ENCODE measurements at places on chromosomes 5 and 9.

- peak; percentile 8 for DNase-seq
These were observed 503.4 kb downstream of the PDE4D start for GRCh38 chr5:59390074-59390659.

- DNase-seq = no peak
These were observed 1.5 kb upstream of the GPR21 start for GRCh38 chr9:123031963-123032362.

DNA sequence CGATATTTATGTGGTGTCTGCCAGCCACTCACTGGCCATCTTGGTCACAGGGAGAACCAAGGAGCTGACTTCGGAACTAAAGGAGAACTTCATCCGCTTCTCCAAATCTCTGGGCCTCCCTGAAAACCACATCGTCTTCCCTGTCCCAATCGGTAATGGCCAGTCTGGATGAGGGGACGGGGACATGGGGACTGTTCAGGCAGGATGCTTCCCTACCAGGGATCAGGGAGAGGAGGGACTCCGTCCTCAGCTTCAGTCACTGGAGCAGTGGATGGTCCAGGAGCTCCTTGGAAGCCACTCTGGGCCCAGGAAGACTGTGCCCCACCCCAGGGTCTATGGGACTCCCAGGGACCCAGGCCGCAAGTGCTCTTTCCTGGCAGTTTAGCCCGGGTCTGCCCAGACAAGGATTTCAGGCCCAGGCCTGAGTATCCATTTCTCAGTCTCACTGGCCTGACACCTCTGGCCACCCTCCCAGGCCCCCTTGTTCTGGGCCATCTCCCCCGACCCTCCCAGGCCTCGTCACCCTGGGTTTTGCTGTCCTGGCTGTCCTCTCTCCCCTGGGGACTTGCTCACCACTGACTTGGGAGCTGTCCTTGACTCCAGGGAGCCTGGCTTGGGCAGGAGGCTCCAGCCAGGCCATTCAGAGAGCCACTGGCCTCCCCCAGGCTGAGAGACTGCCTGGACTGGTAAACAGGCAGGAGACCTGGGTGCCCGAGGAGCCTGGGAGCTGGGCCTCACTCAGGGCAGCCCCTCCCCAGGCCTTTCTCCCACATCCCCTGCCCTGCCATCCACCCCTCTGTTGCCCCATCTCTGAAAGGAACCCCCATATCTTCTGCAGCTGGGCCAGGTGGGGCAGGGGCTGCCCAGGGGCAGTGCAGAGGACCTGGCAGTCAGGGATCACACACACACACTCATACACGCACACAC is 3.1 kb downstream of the LCN2 start:
- no peak for DNase-seq

GRCh38 chr5:135973323-135974020 is 18.7 kb upstream of the LECT2 start:
- no peak for DNase-seq

DNA sequence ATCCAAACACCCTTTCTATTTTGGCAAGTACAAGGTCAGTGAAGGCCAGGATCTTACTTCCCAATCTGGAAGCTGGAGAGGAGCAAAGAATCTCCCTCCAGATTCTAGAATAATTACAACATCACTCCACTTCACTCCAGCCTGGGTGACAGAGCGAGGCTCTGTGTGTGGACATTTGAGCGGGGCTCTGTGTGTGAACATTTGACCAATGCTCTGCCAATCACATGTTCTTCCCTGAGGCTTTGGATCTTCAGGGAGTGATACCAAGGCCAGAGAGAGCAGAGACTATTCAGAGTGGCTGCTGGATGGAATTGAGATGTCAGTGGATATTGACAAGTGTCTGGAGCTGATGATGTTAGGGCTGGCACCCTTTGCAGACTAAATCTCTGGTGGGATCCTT is 24.7 kb upstream of the ANKRD34B start:
- DNase-seq = no peak

DNA sequence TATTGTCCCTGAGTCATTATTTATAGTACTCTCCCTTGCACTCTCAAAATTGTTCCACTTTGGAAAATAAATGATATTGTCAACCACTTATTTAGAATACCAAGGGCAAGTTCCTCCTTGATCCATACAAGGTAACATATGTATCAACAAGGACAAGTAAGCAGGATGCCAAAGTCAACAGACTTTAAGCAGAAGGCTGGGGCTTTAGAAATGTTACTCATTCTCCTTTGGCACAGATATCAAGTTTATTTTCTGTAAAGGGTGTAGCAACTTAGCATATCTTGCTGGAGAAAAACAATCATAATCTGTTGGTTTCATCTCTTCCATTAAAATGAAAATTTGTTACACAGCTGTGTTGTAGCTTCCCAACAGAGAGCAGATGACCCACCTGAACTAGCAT is 248.7 kb upstream of the SLC30A5 start:
- no peak for DNase-seq

DNA sequence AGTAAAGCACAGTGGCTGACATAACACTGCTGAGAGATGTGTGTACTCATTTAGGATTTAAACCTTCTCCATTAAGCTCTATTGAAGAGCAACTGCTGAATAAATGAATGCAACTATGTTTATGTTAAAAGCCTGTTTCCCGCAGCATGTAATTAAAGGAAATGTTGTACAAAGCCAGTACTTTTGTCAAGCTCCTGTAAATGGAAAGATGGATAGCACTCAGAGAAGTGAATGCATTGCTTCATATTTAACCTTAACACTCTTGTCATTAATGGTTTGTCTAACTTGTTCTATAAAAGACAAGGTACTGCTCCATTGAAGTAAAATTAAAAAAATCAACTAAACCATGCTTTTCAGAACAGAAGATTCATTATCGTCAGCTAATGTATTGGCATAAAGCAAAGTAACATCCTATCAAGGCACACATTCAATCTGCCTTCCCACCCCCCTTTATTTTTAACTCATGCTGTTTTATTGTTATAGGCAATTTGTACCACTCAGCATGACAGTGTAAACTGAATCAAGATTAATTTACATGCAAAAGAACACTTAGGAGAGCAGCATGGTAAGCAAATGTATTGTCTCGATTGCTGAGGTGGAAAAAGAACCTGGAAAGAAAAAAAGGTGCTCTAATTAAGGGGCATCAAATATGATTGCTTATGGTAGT is 240.9 kb upstream of the TBCA start:
- DNase-seq = no peak

GRCh38 chr5:168793841-168794837 is 215.0 kb upstream of the PANK3 start:
- no peak for DNase-seq

GRCh38 chr5:91146905-91147600 is 236.1 kb downstream of the ARRDC3 start:
- no peak for DNase-seq

- DNase-seq = no peak
These were observed 640 bp upstream of the DPM2 start for GRCh38 chr9:127938298-127938690.

GRCh38 chr5:176677209-176677939 is 30.1 kb downstream of the TSPAN17 start:
- DNase-seq = no peak

- DNase-seq = no peak
These were observed 119.6 kb upstream of the RETREG1 start for GRCh38 chr5:16736158-16736995.

DNA sequence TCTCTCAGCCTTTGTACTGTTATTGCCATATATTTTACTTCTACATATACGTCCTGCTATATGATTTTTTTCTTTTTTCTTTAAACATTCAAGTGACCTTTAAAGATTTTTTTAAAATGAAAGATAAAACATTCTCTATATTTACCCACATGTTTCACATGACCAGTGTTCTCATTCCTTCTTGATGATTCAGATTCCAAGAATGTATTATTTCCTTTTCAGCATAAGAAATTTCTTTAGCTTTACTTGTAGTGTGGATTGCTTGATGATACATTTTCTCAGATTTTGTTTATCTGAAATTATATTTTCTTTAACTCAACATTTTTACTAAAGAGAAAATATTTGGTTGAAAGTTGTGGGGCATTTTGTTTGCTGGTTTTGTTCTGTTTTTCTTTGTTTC is 792.1 kb downstream of the BRINP1 start:
- no peak for DNase-seq

- no peak for DNase-seq
These were observed 47.2 kb upstream of the KCNMB1 start for GRCh38 chr5:170436335-170436734.

- no peak for DNase-seq
These were observed 10.5 kb downstream of the ADGRV1 start for GRCh38 chr5:90569084-90569483.

DNA sequence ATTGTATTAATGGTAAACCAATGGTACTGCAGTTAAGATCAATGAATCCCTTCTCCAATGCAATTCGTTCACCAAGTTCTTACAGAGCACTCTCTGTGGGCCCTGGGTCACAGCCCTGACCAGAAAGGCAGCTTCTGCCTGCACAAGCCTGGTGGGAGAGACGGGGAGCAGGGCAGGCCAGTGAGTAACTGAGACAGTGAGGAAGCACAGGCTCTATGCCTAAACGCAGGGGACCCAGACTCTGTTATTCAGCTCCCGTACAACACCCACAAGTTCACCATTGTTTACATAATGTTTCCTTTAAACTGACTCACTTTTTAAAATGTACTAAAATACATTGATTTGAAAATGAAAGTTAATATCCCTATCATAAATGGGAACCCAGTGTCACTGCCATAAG is 40.5 kb upstream of the CTSL start:
- DNase-seq = no peak

GRCh38 chr5:53357439-53357838 is 123.0 kb upstream of the FST start:
- DNase-seq = no peak

DNA sequence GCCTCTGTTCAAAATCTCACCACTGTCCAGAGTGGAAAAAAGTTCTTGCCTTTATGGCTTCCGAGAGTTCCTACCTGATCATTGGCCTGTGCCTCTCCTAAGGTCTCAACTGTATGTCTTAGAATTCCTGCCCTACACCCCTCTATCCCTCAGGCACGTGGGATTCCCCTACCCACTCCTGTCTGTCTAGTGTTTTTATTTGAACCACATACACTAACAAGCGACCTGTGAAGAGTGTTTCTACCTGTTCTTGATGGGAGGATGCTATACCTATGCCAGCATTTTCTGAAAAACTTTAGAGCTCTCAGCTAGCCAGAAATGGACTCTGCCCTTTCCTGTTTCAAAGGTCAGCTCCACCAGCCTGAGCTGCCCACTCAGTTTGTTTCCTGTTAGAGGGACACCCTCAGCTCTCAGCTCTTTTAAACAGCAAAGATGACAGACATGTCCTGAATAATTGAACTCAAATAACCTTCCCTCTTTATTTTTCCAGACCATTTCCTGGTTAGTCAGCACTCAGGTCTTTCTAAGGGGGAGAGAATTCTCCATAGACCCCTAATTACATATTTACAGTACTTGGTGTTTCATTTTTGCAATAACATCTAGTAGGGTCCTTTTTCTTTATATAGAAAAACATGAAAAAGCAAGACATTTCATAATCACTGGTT is 214.8 kb downstream of the AOPEP start:
- no peak for DNase-seq

- no peak for DNase-seq
These were observed 895.9 kb upstream of the CDH10 start for GRCh38 chr5:25540628-25541027.

GRCh38 chr9:70409280-70409679 is 5.2 kb downstream of the KLF9 start:
- no peak for DNase-seq

Data from AML-193 (cell line).